ENCODE measurements at places on chromosomes 7 and 10.
A peak's percentile ranks its signal among the peaks of the same experiment; 100 is the strongest.

- DNase-seq = no peak
Measured at GRCh38 chr7:79965946-79966345, 168.7 kb upstream of the GNAI1 start.

DNA sequence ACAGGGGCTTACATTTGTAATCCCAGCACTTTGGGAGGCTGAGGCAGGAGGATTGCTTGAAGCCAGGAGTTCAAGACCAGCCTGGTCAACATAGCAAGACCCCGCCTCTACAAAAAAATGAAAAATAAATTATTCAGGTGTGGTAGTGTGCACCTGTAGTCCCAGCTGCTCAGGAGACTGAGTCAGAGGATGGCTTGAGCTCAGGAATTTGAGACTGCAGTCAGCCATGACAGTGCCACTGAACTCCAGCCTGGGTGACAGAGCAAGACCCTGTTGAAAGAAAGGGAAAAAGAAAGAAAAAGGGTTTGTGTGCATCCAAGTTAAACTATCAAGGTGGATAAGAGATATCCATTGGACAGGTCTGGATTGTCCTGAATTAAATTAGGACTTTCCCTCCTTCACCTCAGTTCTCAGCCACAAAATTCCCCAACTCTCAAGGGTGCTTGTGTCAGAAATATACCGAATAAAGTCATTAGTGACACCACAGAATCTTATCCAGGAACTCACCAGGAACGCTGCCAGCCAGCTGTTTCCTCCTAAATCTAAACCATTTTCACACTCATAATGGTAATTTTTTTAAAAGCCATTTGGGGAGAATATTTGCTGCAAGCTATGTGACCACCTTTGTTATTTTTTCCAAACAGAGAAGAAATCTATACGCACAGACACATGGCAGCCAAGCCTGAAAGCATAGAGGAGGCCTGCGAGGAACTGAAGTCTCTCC is 12.0 kb downstream of the AFAP1L2 start:
- no peak for DNase-seq

- no peak for DNase-seq
Measured at GRCh38 chr10:126181626-126182025, 206.7 kb downstream of the ADAM12 start.

DNA sequence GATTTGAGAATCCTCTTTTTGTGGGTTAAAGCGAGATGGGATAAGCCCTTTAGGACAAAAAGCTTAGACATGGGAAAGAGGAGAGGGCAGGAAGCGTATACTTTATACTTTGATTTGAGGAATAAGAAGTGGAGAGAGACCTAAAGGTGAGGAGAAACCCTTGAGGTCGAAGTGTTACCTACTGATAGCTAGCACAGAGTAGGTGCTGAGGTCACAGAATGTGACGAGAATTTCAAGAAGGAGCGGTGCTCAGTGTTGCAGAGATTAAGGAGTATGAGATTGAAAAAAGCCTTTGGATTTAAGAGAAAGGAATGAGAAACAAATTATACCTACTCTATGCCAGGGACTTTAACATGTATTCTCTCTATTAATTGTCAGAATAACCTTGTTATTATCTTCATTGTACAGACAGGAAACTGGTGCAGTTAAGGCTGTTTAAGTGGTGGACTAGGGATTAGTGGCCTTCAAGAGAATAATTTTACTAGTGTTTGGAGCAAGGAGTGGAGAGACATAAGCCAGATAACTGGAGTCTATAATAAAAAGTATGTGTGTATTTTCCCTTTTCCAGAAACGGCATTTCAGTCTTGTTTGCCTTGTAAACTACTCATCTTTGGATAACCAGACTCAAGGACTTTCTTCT is 8.8 kb downstream of the CAPZA2 start:
- no peak for DNase-seq

DNA sequence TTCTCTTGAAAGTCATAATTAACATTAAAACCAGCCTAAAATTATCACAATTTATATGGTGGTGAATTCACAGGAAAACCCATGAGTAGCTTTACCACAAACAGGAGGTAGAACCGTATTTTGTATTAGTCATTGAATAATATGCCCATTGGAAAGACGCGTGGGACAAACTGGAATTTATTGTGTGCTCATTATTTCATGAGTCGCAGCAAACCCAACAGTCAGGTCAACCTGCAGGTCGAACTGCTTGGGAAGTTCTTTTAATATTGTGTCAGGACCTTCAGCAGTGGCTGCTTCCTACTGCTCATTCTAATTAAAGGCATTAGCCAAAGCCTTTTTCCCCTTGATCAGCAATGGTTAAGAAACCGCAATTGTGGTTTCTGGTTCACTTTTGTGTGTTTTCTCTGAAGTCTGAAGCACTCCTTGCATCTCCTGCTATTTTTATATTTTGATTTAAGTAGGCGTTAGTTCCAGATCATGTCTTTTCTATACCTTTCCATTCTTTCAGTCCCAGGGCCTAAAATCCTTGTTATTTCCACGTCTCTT is 100.1 kb downstream of the RAB11FIP2 start:
- DNase-seq = no peak

GRCh38 chr7:80154656-80155333 is 20.2 kb downstream of the GNAI1 start:
- no peak for DNase-seq

- no peak for DNase-seq
Measured at GRCh38 chr7:19181634-19182033, 36.4 kb upstream of the FERD3L start.

GRCh38 chr7:116752305-116753074 is 80.5 kb downstream of the MET start:
- DNase-seq = no peak

GRCh38 chr10:30114881-30115625 is 55.7 kb upstream of the JCAD start:
- no peak for DNase-seq

DNA sequence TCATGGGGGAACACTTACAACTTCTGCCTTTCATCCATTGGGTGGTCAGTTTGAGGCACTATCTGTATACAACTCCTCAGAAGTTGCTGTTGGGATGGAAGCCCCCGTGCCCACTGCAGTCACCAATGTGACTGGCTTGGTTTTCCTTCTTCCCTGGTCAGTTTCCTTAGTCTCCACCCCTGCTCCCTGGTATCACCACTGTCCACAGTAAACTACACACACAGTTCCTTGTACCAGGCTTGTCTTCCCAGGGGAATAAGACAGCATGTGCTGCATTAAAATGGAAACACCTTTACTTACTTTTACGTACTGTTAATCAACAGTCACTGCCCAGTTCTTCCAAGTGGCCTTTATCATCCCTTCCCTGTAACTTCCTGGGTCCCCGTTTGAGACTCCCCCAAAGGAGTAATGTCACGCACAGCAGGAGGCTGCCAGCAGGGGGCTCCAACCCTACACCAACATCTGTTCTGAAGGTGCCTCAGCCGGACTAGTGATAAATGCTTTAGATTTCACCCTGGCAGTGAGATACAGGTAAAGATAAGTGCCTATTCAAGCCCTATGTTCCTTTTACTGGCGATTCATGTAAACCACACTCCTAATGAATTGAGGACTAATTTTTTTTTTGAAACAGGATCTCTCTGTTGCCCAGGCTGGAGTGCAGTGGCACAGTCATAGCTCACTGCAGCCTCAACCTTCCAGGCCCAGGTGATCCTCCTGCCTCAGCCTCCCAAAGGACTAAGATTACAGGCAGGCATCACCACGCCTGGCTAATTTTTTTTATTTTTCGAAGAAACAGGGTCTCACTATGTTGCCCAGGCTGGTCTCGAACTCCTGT is 45.3 kb upstream of the PIK3AP1 start:
- peak; percentile 64 for DNase-seq

DNA sequence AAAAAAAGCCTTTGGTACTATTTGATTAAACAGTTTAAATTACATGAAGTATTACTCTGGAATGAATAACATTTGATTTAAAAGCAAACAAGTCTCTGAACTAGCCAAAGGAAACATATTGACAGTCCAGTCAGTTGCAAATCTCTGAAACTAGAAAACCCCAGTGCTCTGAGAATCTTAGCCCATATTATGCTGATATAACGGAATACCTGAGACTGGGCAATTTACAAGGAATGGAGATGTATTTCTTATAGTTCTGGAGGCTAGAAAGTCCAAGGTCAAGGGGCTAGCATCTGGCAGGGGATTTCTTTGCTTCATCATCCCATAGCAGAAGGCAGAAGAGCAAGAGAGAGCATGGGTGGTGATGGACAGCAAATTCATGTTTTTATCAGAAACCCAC is 21.7 kb upstream of the FKBP9 start:
- no peak for DNase-seq

GRCh38 chr7:78607099-78607498 is 808.5 kb downstream of the PHTF2 start:
- no peak for DNase-seq

DNA sequence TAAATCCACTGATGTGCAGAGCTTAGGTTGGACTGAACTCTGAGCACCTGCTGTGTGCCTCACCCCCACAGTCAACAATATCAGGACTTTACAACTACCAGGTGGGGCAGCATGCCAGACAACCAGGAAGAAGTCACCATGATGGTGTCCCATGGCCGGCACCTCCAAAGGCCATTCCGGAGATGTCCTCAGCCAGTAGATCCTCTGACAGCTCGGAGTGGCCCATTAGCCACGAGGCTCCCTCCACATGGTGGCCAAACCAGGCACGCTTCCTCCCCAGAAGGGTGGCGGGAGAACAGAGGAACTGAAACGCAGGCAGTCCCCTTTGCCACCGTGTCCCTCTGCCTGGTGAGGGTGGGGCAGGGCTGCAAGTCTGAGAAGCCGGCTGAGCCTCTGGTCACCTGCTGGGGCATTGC is 390.0 kb downstream of the TNS3 start:
- DNase-seq = no peak

GRCh38 chr10:58174831-58175230 is 92.9 kb downstream of the IPMK start:
- no peak for DNase-seq

DNA sequence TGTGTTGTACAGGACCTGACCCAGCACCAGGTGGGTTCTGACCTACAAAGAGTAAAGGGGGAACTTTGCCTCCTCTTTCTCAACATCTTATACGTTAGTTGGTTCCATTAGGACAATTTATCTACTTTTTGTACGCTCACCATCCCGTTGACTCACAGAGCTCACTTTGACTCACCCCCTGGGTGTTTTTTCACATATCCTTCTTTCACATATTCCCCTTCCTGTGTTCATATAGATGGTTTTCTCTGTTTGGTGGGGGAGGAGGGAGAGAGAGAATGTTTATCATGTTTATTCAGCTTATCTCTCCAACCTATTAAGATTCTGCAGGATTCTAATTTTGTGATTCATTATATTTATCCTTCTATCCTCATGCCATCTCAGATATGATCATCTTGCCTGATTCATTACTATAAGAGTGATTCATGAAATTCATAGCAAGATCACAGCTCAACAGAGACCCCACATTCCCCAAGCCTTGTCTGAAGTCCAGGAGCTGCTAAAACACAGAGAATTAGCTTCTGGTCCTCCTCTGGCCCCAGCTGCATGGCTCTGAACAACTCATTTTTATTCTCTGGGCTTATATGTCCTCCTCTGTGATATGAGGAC is 37.2 kb downstream of the PRSS2 start:
- no peak for DNase-seq

DNA sequence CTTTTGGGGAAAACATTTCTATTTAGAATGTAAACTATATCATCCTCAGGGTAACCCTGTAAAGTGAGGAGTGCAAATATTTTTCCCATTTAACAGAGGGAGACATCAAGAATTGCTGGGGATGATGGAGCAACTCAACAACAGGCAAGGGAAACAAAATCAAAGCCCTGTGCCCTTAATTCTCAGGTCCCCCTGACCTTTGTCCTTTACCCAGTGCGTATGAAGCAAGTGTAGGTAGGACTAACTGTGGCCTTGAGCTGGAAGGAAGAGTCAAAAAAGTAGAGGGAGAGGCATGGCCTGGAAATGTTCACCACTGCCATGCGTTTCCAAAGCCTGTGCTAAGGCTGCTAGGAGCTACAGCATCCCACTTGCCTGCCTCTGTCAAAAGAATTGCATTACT is 896.9 kb downstream of the LRMDA start:
- no peak for DNase-seq

GRCh38 chr10:114233482-114233881 is 5.6 kb upstream of the VWA2 start:
- DNase-seq = no peak

DNA sequence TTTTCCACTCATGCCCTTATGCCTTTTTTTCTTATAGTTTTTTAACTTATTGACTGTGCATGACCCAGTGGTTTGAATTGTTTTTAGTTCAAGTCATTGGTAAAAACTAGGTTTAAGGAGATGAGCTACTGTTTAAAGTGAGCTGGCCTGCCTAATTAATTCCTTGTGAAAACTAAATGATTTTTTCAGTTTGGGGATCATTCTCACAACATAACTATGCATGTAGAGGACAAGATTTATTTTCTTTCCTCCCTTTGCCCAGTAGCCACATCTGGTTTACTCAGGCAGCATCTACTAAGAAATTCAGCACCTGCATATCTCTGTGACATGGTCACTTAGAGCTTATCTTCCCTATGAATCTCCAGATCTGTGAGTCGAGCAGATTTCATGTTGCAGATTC is 1.7 kb downstream of the ADO start:
- no peak for DNase-seq

DNA sequence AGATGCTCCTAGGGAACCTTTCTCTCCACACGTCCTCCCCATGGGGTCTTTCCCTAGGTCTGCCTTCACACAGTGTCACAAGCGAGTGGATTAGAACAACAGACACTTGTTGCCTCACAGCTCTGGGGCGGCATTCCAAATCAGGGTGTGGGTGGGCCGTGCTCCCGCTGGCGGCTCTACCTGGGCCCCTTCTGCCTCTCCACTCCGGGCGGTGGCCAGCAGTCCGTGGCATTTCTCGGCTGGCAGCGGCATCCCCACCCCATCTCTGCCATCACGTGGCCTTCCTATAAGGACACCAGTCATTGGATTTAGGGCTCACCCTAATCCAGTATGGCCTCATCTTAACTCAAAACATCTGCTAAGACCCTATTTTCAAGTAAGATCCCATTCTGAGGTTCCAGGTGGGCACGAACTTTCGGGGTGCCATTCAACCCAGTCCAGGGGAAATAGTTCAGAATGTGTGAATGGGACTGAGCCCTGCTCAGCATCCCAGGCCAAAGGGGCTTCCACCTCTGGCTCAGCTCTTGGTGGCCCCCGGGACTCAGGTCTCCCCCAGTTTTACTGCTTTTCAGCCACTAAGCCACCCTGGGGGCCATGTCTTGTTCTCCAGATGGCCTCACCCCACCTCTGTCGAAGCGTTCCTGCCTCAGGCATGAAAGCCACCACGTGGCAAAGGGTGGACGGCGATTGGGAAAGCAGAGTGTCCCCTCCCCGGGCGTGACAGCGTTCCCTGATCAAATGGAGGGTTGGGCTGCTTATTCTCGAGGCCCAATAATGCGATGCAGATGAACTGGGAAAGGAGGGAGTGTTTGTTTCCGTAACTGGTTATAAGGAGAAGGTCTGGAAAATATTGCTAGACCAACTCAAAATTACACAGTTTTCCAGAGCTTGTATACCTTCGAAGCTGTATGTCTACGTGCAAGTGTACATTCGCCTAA is 350.0 kb downstream of the GLRX3 start:
- no peak for DNase-seq

- no peak for DNase-seq
Measured at GRCh38 chr7:47045207-47046051, 536.5 kb downstream of the TNS3 start.

Measured in stimulated activated CD8-positive, alpha-beta memory T cell treated with anti-CD3 and anti-CD28 coated beads, Interleukin-4, amount 100 ng/mL, for 4 hours (primary cell).